Epithelial cell of prostate (primary cell): ENCODE measurements at places on chromosomes 2 and 18.

DNA sequence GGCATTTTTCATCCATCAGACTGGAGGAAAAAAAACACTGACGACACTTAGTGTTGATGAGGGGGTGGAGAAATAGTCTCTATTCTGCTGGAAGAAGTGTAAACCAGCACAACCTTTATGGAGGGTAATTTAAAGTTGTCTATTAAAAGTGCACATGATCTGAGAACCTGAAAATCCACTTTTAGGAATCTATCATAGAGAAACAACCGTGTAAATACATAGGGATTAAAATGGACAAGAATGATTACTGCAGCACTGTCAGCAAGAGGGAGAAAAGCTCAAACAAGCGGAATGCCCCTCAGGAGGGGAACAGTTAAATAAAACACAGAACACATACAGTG, 79.6 kb upstream of the MGAT4A start:
- DNase-seq = no peak

DNA sequence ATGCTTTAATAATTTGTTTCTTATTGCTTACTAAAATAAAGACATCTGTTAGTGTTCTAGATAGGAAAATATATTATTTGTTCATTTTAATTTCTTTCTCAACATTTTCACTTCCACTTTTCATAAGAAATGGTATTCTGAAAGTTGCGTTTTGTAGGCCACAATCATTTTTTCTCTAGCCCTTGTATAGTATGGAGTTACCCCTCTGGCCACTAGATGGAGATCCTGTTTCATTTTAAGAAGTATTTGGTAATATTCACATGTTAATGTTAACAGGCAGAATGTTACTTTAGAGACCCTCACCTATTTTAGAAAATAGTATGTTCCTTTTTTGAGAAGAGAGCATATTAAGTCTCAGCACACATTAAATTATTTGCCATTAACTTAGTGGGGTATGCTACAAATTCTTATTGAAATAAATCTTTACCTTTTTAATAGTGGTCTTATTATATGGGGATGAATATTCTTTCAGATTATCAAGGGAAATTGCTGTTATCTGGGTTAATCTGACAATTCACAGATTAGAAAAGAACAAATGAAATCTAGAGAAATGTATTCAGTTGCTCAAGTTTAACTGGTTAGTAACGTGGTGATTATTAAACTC, 73.9 kb upstream of the TTC27 start:
- no peak for DNase-seq

GRCh38 chr2:29502460-29502911, 387.3 kb downstream of the CLIP4 start:
- no peak for DNase-seq

DNA sequence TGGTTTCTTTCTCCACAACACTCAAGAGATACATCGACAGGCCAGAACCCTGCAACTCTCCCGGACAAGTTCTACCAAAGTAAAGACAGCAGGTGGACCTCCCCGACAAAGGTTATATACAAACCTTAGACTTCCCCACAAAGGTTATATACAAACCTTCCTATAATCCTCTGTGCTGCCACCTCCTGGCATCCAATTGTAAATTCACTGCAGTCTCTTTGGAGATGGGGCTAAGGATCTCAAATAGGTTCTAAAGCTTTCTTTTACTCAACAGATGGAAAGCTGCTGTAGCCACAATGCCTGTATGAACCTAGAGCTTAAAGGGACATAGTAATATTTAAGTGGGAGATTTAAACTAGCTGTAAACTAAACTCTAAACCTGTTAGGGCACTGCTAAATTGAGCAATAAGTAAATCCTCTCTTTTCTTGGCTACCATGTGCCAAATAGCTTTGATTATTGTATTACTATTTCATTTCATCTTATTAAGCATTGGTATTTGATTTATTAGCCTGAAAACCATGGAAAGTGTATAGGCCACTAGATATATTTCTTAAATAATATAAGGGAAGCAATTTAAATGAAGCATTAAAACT, 9.8 kb upstream of the MREG start:
- no peak for DNase-seq

DNA sequence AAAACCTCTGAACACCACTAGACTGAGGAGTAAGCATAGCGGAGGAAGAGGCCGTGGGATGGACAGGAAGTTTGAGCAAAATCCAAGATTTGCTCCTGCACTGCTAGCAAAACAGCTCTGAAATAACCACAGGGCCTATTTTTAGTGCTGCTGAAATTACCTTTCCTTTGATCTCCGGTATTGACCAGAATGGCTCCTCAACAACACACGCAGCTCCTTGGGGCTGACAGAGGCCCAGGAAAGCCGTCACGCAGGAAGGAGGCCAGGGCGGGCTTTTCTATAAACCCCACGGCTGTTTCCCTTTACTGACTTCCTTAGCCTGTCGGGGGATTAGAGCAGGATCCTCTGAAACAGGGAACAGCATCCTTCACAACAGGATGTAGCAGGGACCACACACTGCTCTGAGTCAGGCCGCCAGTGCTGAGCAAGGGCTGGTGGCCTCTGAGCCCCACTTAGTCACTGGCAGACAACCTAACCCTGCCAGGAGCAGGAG, 80.8 kb upstream of the LCLAT1 start:
- DNase-seq = no peak

- DNase-seq = no peak
Observed at GRCh38 chr18:2154278-2154677, 417.0 kb downstream of the METTL4 start.

- DNase-seq = no peak
Observed at GRCh38 chr2:74548285-74548899, 5.3 kb downstream of the LOXL3 start.

GRCh38 chr18:48621240-48621639, 82.4 kb downstream of the CTIF start:
- DNase-seq = no peak

- DNase-seq = no peak
Observed at GRCh38 chr18:9319333-9319732, 15.2 kb upstream of the TWSG1 start.

GRCh38 chr2:190186238-190186637, 123.7 kb upstream of the MSTN start:
- DNase-seq = no peak

GRCh38 chr2:113127646-113128570, 510 bp downstream of the IL1RN start:
- DNase-seq = no peak

- DNase-seq = no peak
Observed at GRCh38 chr2:146821836-146822316, 1023.0 kb upstream of the ACVR2A start.

GRCh38 chr2:143954186-143954585, 565.7 kb downstream of the ZEB2 start:
- DNase-seq = no peak

- no peak for DNase-seq
Observed at GRCh38 chr2:198973181-198973580, 484.6 kb downstream of the SATB2 start.

GRCh38 chr18:43635397-43635796, 358.1 kb upstream of the SYT4 start:
- no peak for DNase-seq

DNA sequence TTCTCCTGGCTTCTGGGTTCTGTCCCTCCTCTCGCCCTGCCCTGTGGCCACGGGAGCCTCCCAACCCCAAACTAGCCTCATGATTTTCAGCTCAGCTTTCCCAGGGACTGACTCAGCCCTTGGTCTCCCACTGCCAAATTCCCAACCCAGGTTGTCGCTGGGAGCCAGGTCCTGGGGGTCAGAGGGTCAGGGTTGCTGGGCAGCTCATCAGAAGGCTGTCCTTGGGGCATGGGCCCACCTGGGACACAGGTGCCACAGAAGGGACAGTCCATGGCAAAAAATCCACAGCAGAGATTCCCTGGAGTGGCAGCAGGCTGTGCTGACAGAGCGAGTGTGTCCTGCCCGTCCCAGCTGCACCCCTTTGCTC, 180.4 kb downstream of the TWIST2 start:
- no peak for DNase-seq

- DNase-seq = no peak
Observed at GRCh38 chr2:228988786-228989185, 282.3 kb downstream of the PID1 start.

DNA sequence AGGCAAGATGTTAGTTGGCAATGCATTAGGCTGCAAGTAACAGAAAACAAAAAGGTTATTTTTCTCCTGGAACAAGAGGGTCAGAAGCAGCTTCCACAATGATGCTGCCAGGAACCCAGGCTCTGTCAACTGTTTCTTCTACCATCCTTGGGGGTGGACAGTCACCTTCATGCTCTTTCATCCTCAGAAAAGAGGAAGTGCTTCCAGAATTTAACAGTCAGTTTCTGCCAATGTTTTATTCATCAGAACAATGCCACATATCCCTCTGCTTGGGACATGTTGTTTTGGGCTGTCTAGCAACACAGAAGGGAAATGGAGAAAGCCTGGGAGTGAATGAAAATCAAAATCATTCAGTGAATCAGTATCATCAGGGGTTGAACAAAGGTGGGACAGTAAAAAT, 7.1 kb downstream of the TMEM182 start:
- DNase-seq = no peak

DNA sequence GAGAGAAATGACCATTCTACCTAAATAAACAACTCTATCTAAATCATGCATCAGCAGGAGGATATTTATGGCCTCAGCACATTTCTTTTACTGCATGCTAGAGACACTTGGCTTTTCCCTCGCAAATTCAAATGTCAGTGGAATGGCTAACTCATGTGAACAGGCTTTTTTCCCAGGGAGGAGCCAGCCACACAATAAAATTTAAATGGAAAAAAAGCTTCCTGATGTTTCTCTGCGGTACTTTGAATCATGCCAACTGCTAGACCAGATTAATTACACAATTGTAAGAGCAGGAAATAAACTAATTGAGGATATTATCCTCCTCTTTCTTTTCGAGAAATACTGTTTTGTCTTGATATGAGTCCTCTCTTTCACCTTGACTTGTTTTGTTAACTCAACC, 676.3 kb downstream of the IRS1 start:
- peak; percentile 22 for DNase-seq

GRCh38 chr2:197217541-197217940, 93.0 kb downstream of the ANKRD44 start:
- DNase-seq = no peak

DNA sequence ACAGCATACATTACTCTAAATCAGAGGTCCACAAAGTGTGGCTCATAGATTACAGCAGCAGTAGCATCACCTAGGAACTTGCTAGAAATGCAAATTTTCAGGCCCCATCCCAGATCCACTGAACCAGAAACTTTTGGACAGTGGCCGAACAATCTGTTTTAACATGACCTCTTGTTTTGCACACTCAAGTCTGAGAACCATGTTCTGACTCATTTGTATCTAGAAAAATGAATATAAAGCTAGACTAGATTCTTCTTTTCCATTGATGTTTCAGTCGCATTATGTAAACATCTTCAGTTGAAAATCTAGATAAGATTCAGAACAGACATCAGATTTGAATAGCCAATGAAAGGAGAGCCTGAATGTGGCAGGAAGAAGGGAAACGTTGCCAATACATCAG, 608.8 kb downstream of the LRP1B start:
- DNase-seq = no peak

DNA sequence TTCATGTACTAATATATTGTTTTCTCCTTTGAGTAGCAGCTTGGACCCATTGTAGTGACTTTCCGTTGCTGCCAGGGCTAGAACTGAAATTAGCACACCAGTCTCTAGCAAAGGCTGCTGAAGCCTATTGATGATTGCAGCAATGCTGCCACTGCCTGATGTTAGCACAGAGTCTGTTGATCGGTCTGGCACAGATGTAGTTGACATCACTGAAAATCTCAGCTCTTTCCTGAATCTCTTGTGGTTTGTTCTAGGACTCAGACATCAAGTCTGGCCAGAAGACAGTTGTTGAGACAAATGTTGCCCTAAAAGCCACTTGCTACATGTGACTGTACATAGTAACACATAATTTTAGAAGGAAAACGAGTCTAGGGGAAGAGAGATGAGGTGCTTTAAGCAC, 47.2 kb downstream of the VAPA start:
- DNase-seq = no peak

- no peak for DNase-seq
Observed at GRCh38 chr2:177586154-177586553, 193.6 kb downstream of the AGPS start.

GRCh38 chr2:54504866-54505265, 48.7 kb downstream of the SPTBN1 start:
- DNase-seq = no peak

- DNase-seq = no peak
Observed at GRCh38 chr2:64023485-64024258, 4.4 kb upstream of the VPS54 start.

GRCh38 chr2:155830351-155830750, 502.2 kb downstream of the NR4A2 start:
- DNase-seq = no peak

DNA sequence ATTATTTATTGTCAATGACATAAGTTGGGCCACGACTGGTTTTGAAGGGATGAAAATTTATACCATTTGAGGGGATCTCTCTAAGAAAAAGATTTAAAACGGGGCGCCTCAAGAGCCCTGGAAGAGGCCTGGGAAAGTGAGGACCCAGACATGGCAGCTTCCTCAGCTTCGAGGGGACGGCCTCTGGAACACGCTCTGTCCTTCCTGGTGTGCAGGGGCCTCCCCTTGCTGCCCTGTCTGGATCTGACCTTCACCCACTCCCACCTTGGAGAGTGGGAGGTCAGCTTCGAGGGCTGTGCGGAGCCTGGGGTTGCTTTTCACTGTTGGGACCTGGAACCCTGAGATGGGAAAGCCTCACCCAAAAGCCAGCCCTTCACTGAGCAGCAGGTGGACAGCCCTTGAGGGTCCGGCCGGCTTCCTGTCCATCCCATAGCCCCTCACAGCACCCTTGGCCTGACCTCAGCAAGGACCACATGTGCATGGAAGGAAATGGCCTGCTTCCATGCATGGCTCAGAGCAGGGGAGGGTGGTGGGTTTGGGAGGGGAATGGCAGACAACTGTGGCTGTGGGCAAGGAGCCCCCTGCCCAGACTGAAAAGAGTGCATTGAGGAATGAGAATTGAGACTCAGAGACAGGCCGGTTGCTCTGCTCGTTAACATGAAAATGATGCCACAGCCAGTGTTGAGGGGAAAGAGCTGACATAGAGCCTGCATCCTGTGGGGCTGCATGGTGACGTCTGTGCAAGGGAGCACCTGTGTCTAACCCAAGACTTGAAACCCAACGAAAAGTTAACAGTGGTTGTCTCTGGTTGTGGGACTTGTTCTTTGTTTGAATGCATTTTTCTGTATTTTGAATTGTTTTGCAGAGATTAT, 16.3 kb downstream of the FBLN7 start:
- DNase-seq = no peak

GRCh38 chr2:35803126-35803525, 552.5 kb upstream of the CRIM1 start:
- DNase-seq = no peak

- DNase-seq = no peak
Observed at GRCh38 chr18:79627750-79628294, 51.8 kb upstream of the CTDP1 start.

DNA sequence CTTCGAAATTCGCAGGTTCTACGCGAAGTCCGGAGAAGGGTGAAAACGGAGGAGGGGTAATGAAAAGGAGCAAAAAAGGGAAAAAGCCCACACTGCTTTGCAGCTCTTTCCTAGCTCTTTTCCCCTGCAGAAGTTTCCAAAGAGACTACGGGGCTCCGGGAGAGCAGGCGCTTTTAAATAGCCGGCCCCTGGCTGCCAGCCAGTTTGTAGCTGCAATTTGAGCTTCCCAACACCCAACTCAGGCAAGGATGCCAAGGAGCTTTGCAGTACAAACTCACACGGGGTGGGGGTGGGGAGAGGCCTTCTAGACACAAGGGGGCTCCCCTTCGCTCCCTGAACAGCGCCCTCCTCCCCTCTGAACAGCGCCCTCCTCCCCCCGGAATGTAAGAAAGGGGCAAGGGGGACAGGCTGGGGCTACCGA, at the start of gene IGFBP5:
Gene IGFBP5 (minus strand): TSS at position 149 of the 421 bp plus-strand sequence. CDS start 774 bp downstream, outside the sequence.
- DNase-seq = no peak

GRCh38 chr2:75632091-75632701, 14.4 kb upstream of the MRPL19 start:
- no peak for DNase-seq
